Activated CD4-positive, alpha-beta T cell treated with anti-CD3 and anti-CD28 coated beads for 36 hours (primary cell): ENCODE measurements at places on chromosomes 1 and 21. TPM values are rescaled to one million over a fixed set of nuclear protein-coding genes. Genes with fewer than 3 reads are reported as not detected.
A peak's percentile ranks its signal among the peaks of the same experiment; 100 is the strongest.

Gene CCDC30
- 1.3 TPM for total RNA-seq

Gene PRELP
- not detected for total RNA-seq

GRCh38 chr1:31433396-31433930, 20.4 kb downstream of the SERINC2 start:
- no peaks in the 10 kb centered on the region for H3K36me3 ChIP-seq
- H3K4me1 ChIP-seq = no peaks in the 10 kb centered on the region
- no peak overlapping the region for H3K4me3 ChIP-seq

- no peak overlapping the region for H3K4me3 ChIP-seq
- H3K36me3 ChIP-seq = no peaks in the 10 kb centered on the region
- no peak overlapping the region for H3K27ac ChIP-seq
- H3K4me1 ChIP-seq = no peaks in the 10 kb centered on the region
Measured at GRCh38 chr1:152768847-152769533, 6.0 kb upstream of the LCE1F start.

DNA sequence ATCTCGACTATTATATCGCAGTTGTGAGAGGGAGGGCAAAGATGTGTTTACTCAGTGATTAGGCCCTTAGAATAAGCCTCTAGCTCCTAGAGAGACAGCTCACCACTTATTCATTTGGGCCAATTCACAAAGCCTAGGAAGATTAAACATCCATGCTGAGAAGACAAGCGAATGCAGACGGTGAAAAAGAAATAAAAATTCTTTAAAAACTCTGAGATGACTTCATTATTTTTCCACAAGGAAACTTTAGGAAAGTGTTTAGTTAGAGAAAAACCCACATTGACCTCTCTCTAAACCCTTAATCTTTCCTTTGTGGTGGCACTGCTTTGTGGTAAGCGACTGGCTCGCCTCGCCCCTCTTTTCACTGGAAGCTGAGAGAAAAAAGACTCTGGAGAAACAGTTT, 146.8 kb upstream of the DMRTA2 start:
- no peak overlapping the region for H3K27ac ChIP-seq
- DNase-seq = no peak
- no peak overlapping the region for H3K4me3 ChIP-seq
- H3K4me1 ChIP-seq = no peaks in the 10 kb centered on the region
- H3K27me3 ChIP-seq = no peaks in the 10 kb centered on the region

DNA sequence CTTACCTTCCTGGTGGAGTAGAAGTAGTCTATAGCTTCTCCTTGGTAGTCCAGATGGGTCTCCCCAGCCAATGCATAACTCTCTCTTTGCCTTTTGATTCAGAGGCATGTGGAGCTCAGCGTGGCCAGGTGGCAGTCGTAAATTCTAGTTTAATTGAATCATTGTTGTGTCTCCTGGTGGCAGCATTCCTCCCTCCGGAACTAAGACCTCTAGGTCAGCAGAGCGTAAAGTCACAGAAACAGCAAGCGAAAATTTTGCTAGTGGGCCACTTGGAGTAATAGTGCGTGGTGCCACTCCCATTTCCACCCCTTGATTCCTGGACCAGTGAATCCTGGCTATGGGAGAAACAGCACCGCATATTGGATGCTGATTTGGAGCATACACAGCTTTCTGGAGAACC, 3.9 kb upstream of the TMPRSS2 start:
- DNase-seq = no peak
- no peaks in the 10 kb centered on the region for H3K4me1 ChIP-seq
- H3K27me3 ChIP-seq = peaks cover 16% of the 10 kb centered on the region
- H3K36me3 ChIP-seq = no peaks in the 10 kb centered on the region
- no peak overlapping the region for H3K27ac ChIP-seq

DNA sequence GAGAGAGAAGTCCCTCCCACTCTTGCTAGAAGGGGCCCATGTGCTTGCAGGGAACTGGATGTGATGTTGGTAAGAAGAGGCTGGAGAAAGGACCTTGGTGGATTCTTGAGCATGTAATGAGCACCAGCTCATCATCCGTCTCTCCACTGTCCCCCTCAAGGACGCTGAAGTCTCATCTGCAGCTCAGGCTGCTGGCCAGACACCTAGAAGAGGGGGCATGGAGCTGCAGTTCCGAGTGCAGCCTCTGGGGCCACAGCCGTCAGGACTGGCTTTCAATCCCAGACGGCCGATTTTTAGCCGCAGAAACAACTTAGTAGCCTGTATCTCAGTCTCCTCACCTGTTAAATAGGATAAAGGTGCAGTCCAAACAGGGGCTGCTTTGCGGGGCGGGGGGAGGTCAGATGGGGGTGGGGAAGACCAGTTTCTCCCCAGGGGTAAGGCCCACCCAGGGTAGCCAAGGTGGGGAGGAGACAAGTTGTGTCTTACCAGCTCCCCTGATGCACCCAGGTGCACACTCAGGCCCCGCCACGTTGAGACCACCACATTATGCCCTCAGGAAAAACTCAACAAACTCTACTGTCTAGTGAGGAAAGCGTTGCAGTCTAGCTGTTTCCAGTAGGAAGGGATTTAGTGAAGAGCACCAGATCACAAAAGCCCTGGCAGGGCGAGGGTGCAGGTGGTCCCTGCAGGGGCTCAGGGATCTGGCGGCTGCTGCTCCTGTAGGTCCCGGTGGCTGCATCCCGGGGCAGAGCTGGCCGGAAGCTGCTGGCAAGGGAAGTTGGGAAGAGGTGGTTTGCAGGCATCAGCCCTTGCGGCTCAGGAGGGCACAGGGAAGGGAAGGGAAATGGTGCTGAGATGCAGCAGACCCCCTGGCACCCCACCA, 29.5 kb downstream of the LDLRAP1 start:
- H3K4me1 ChIP-seq = peaks cover 38% of the 10 kb centered on the region
- no peak overlapping the region for H3K4me3 ChIP-seq
- peak; percentile 77 for DNase-seq
- H3K36me3 ChIP-seq = no peaks in the 10 kb centered on the region
